Activated CD8-positive, alpha-beta memory T cell treated with anti-CD3 and anti-CD28 coated beads, Interleukin-2, amount 10 ng/mL, durations not matched to agents 7 days and 5 days (primary cell): ENCODE measurements at places on chromosomes 2 and 18.

- DNase-seq: no peak
Observed at GRCh38 chr2:182299632-182300031, 127.2 kb downstream of the PDE1A start.

GRCh38 chr2:232027530-232027929 lies 66.0 kb downstream of the DIS3L2 start:
- no peak for DNase-seq

DNA sequence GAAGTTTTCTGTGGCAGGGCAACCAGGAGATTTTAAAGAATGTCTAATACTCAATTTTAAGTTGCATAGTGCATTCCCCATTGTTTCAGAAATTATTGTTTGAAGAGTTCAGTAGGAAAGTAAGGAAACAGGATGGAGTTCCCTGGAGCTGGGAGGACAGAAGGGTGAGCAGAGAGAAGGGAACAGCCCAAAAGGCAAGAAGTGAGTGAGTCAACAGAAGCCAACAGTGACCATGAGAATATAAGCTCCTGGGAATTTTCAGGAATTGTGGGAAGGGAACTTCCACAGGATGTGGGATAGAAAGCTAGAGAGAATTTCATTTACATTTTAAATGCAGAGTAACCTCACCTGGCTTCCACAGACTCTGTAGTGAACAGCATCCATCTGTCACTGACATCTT lies 268.1 kb upstream of the ATP5MC3 start:
- DNase-seq: no peak

DNA sequence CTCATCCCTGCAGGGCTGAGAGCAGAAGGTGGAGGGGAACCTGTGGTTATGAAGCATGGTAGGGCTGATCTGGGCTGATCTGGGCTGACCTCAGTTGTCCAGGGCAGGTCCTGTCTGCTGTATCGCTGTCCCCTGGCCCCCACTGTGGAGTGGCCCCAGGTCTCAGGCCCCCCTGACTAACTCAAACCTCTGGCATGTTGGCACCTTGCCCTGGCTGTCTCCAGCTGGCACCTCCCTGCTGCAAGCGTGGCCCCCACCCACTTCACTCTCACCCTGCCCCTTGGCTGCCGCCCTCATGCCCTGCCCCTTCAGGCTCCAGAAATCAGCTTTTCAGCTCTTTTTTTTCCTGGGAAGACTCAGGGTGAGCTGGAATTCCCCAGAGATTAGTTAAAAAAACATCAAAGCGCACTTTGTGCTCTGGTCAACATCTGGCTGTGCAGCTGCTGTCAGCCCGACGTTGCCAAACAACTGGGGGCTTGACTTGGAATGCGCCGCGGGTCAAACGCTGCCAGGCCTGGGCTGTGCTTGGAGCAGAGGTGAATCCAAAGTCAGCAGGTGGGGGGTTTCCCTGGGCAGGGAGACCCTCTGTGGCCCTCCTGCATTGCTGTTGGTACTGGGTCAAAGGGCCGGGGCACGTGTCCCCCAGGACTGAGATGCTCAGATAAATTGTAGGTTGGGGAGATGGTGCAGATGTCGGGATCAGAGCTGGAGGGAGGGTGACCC lies 173.8 kb upstream of the HDAC4 start:
- no peak for DNase-seq

GRCh38 chr2:107430596-107431266 lies 396.0 kb upstream of the RGPD4 start:
- DNase-seq: no peak

- DNase-seq: no peak
Observed at GRCh38 chr18:79890674-79891073, 60.8 kb downstream of the SLC66A2 start.

GRCh38 chr18:27967913-27968824 lies 208.8 kb downstream of the CDH2 start:
- DNase-seq: no peak

GRCh38 chr2:166494140-166494624 lies at the start of gene SCN7A:
TSS of gene SCN7A (minus strand) at chr2:166494249. CDS start at chr2:166477696, 16,553 bp downstream.
- DNase-seq: no peak

GRCh38 chr2:20609995-20610357 lies 40.9 kb downstream of the HS1BP3 start:
- DNase-seq: no peak

- no peak for DNase-seq
Observed at GRCh38 chr2:84071050-84071449, 388.0 kb downstream of the SUCLG1 start.

GRCh38 chr18:36283448-36283847 lies 14.1 kb upstream of the FHOD3 start:
- no peak for DNase-seq

DNA sequence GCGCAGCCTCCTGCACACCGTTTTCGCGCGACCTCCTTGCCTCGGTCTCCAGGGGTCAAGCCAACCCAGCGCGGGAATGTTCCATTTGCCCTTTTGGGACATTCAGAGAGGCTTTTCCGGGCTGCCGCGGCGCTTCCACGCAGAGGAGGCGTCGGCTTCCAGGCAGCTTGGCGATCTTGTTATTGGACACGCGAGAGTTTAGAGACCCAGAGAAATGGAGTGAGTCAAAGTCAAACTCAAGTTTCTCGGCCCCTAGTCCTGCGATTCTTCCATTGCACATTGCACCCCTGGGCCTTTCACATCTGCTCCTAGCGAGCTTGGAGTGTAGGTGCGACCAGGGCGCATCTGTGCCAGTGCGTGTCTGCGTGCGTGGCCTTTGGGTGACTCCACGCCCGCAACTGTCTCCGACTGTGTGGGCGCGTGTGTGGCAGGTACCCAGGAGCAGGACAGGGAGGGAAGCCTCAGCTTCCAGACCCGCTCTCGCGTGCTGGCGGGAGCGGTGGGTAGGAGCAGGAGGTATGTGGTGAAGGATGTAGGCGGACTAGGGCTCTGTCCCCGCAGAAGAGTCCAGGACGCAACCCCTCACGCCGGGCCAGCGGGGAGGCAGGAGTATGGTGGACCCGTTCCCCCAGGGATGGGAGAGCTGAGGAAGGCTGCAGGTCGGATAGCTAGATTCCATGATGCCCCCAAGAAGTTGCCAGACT lies 13.5 kb downstream of the SIX3 start:
- DNase-seq: no peak

DNA sequence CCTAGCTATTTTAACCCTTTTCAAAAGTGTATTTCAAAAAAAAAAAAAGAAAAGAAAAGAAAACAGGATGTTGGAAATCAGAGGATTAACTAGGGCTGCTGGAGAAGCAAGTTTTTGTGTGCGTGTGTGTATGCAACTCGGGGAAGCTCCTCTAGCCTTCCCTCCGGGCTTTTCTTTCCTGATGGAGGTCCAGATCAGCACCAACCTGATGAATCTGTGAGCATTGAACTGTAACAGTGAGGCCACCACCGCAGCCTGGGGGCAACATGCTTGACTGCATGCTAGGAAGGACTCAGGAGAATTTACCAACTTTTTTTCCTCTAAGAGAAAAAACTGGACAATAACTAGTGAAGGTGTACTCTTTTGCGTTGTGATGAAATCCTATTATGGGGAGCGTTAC lies 2.3 kb downstream of the OBSL1 start:
- DNase-seq: no peak

DNA sequence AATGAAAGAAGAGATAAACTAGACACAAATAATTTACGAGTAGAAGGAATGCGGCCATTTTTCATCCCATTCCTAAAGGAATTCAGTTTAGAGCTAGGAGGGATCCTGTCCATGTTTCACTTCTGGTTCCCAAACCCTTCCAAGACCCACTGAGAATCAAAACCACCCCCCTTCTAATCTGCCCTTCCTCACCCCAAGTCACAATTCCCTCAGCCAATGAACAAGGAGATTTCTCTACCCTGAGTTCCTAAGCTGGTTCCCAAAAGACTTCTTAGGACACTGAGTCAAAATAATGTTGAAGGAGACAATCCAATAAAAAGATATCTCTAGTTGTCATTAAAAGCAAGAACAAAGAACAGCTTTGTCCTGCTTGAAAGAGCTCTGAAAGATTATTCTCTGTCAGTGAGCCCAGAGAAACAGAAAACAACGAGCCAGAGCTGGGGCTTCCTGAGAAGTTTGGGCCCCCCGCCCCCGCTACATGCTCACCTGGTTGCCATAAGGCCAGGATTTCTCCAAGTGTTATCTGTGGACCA lies 45.7 kb downstream of the STK39 start:
- no peak for DNase-seq

GRCh38 chr18:79805211-79805887 lies 7.6 kb downstream of the KCNG2 start:
- DNase-seq: no peak

GRCh38 chr2:217038001-217038400 lies 178.1 kb upstream of the TNP1 start:
- no peak for DNase-seq

- no peak for DNase-seq
Observed at GRCh38 chr2:15842758-15843666, 97.3 kb upstream of the MYCN start.

GRCh38 chr2:200812122-200813022 lies 662 bp downstream of the BZW1 start:
- DNase-seq: peak; percentile 79

GRCh38 chr2:129233166-129233565 lies 746.3 kb upstream of the RAB6C start:
- no peak for DNase-seq

DNA sequence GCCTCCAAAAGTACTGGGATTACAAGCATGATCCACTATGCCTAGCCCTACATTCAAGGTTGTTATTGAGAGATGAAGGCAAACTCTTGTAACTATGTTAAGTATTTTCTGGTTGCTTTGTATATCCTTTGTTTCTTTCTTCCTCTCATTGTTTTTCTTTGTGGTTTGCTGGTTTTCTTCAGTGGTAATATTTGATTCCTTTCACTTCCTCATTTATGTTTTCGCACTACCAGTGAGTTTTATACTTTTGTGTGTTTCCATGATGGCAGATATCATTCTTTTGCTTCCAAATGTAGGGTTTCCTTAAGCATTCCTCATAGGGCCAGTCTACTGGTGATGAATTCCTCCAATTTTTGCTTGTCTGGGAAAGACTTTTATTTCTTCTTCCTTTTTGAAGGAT lies 90.2 kb downstream of the NCK2 start:
- no peak for DNase-seq

- DNase-seq: no peak
Observed at GRCh38 chr2:107785756-107786155, 40.9 kb upstream of the RGPD4 start.

GRCh38 chr2:69723791-69724190 lies 18.1 kb upstream of the ANXA4 start:
- no peak for DNase-seq

DNA sequence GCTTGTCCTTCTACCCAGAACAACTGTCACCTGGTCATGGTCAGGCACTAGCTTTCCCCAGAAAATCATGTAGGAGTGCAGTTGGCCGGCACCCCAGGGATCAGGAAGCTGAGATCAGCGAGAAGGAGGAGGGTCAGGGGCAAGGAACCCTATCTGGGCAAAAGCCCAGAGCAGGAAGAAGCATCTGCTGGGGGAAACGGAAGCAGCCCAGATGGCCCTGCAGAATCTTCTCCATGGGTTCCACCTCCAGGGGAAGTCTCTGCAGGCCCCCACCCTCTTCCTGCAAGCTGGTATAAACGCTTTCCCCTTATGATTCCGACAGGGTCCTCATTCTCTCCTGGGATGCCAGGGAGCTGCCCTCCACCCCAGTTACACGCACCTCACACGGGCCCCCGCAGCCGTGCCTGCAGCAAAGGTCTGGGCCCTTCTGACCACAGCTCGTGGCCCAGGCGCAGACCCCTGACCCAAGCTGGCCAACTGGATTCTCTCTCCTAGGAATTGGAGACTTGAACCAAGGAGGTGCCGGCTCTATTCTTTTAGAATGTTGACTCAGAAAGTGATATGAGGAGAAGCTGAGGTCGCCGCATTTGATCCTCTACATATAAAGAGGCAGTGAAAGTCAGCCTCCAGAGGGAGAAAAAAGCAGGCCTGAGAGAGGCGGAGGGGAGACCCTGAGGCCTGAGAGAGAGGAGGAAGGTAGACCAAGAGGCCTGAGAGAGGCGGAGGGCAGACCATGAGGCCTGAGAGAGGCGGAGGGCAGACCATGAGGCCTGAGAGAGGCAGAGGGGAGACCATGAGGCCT lies 71.0 kb downstream of the STPG4 start:
- DNase-seq: no peak

DNA sequence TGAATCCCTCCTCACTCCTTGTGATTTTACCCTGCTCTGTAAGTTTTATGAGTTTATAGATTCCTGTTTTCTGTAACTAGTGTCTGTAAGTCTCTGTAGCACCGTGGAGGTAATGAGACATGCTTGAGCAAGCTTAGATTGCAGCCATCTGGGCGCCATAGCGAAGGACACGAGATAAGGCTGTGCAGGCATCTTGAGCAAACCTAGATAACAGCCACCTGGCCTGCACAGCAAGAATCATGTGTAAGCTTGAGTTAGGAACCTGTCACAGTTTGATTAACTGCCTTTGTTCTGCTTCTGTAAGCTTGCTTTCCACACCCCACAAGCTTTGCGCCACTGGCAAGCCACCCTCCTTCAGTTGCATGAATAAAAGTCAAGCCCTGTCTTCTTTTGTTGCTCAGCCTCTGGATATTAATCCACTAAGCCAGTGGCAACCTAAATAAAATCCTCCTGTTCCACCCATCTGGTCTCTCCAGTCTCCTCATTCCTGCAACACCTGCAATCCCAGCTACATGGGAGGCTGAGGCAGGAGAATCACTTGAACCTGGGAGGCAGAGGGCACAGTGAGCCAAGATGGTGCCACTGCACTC lies 270.6 kb upstream of the RGPD4 start:
- no peak for DNase-seq

DNA sequence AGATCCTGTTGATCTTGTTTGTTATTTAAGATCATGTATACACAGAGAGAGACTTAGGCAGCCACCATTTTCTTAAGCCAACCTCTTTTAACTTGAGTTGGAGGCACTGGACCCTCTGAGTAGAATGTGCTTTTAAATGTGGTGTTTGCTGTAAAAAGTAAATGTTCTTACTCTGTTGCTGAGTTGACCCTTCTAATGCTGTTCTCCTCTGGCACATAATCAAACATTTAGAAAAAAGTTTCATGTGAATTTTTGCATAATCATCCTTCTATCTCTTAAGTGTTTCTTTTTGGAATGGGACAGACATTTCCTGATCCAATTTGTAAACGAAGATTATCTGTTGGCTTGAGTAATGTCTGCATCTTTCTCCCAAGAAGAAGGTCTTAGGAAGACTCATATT lies 255.1 kb upstream of the ETAA1 start:
- DNase-seq: no peak

DNA sequence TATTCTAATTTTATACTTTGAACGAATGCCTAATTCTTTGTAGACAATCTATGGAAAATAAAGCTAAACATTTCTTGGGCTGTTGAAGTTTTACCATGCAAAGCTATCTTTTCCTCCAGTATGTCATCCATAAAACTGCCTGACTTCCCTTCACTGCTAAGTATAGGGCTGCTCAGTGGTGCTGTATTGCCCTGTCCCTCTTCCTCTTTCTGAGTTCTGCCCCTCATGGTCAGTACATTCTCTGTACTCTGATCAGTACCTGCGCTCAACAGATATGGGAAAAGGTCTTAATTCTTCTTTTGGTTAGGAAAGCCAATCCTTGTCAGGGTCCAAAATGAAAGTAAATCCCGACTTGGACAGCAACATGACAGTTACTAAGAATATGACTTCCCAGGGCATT lies 321.9 kb downstream of the RAD51AP2 start:
- no peak for DNase-seq
